Memory B cell (primary cell): ENCODE measurements at places on chromosomes 11 and 22.

DNA sequence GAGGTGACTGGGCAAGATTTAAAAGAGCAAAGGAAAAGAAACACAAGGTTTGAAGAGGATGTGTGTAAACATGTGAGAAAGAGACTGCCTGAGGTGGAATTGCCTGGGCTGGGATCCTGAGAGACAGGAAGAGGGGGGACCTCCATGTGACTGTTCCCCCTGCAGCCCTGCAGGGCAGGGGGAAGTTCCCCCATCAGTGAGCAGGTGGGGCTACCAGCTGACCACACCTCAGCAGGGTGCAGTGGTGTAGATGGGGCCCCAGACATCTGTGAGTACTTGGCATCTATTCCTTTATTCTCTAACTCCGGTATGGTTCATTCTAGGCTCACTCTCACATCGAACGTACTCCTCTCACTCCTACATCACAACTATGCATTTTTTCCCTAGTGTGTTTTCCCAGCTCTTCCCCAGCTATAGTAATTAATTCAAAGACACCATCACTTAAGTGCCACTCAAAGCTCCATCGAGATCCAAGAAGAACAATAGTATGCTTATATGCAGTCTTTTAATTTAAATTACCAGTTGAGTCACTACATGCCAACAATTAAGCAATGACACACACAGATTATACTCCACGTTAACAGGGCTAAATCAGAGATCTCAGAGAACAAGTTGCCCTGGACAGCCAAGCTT, 42.7 kb downstream of the LGR4 start:
- DNase-seq = no peak

- no peak for DNase-seq
Measured at GRCh38 chr22:46739094-46739870, 1.2 kb upstream of the CERK start.

DNA sequence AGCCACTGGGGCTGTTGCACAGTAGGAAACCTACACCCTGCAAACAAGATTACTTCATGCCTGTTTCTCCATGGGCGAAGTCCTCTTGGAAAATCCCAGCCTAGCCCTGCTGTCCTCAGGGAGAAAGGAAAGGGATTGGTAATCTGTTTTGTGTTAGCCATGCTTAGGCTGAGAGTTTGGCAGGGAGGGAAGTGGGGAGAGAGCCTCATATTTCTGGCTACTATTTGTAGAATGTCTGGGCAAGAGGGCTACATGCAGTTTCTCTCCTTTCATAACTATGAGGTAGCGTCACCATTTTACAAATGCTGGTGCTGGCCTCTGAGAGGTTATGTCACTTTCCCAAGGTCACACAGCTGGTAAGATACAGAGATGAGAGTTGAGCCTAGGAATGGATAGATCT, 737 bp upstream of the MFRP start:
- no peak for DNase-seq

GRCh38 chr11:75598264-75598663, 36.2 kb downstream of the SERPINH1 start:
- no peak for DNase-seq

DNA sequence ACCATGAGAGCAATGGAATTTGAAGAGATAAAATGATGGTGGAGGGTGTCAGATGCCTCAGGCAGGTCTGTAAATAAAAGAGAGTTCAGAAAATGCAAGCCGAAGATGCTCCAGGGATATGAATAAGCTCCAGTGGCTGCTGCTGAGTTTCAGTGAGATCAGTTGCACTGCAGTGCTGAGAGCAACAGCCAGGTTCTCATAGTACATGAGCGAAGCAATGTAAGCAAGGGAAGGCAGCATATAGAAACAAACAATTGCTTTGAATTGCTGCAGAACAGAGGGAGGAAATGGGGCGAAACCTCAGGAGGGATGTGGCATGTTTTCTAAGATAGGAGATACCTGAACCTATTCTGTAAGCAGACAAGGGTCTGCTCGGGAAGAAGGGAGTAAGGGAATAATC, 369.5 kb downstream of the AASDHPPT start:
- no peak for DNase-seq

GRCh38 chr11:1838077-1838425, 730 bp upstream of the TNNI2 start:
- DNase-seq = no peak

- no peak for DNase-seq
Measured at GRCh38 chr11:127890030-127890615, 697.2 kb downstream of the ETS1 start.

- no peak for DNase-seq
Measured at GRCh38 chr22:20546541-20546950, 39.1 kb downstream of the MED15 start.

DNA sequence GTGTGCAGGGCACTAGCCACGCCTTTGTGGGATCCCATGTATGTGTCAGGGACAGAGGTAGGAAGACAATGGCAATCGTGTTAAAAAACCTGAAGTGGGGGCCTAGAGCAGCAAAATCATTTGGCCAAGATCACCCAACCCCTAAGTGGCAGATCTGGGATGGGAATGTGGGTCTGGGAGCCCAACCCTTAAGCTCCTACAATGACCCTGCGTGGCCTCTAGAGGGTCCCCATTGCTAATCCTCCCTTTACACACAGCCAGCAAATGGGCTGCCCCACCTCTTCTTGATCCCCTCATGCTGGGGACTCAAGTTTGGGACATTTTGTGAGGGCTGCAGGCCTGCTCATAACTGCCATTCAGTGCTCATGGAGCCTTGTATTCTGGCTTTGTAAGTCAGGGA, 73.2 kb upstream of the SUSD2 start:
- no peak for DNase-seq

DNA sequence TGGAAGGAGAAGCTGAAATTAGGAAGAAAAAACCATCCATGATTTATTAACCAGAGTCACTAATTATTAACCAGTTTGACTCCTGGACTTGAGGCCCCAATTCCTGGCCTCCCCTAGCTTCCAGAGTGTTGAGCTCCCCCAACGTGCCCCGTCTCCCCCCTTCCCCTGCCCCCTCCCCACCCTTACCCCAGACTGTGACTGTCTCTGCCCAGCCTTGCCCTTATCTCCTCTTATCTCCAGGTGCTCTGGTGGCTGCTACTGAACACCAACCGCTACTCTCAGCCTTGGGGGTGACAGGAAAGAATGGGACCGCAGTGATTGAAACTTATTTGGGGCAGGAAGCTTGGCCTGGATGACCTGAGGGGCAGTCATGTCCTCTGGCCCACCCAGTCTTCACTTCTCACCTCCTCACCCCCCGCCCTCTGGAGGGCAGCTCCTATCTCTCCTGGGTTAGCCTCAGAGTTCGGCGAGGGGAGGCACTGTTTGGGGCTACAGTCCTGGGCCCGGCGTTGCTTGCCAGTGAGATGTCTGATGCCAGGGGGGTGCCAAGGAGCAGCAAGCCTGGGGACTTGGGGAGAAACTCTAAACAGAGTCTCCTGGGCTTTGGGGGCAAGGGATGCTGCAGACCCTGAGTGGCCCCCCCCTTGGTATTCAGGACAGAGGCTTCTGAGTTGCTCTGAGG, 15.5 kb downstream of the NECTIN1 start:
- no peak for DNase-seq

DNA sequence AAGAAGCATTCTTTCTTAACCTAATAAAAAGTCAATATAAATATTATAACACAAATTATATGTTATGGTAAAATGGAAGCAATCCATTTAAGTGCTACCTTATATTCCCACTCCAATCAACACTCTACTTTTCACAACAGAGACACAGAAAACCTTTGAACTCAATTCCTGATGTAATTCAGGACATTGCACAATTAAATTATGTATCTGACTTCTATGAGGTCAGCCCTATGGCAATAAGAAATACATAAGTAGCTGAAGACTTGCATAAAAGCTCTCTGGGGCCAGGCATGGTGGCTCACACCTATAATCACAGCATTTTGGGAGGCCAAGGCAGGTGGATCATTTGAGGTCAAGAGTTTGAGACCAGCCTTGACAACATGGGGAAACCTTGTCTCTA, 6.8 kb downstream of the OR4D10 start:
- DNase-seq = no peak

GRCh38 chr22:45688600-45689080, 17.0 kb downstream of the ATXN10 start:
- DNase-seq = no peak

DNA sequence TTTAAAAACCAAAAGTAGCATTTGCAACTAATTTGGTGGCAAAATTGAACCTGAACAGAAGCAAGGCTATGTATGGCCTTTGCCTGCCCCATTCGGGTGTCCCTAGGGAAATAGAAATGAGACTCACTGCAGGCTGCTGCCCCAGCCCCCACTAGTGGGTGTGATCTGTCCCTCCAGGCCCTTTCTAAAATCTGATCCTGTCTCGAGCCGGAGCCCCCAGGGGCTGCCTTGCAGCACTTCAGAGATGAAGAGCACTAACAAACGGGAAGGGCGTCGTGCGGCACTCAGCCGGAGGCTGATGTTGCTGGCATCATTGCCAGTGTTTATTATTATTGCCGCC, 43.2 kb downstream of the CD82 start:
- DNase-seq = no peak

DNA sequence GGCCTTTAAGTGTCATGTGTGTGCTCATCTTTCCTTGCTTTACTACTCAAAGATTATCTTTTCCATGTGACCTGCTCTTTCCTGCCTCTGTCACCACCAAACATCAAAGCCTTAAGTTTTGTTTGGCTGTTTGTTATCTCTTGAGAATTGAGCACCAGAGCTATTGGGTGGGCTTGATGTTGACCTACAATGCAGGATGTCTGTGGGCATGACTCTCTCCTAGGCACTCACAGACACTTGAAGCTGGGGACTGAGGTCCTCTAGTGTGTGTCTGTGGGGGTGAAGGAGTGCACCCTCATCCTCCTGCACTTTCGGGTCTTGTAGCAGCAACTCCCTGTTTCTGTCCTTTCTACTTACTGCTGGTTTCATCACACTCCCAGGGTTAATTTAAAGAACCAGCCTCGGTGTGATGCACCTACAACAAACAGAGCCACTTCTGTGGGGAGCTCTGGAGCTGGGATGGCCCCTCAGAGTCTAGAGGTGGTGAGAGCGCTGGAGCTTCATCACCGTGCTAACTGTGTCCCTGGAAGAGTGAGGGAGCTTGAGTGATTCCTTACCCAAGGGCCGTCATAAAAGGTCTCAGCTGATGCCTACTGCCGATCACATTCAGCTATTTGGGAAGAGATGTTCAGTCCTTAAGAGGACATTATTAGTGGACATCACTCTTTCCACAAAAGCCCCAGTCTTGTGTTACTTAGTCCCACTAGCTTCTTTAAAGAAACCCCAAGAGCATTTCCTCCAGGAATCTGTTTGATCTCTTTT, 56.3 kb downstream of the LRRC74B start:
- DNase-seq = no peak

GRCh38 chr11:16945671-16946469, 68.3 kb downstream of the PLEKHA7 start:
- DNase-seq = peak; percentile 23

DNA sequence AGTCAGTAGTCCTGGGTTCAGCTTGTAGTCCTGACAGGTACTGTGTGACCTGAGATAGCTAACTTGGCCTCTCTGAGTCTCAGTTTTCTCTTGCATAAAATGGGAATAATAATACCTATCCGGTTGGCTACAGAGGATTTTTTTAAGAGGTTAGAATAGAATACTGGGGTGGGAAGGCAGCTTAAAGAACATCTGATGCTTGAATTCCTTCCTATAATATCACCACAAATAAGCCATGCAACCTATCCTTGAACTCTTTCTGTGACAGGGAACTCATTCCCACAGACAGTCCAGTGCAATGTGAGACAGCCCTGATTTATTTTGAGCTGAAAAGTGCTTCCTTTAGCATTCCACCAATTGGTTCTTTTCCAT, 110.1 kb downstream of the CCDC81 start:
- DNase-seq = no peak

- DNase-seq = no peak
Measured at GRCh38 chr22:37461961-37462360, 24.2 kb downstream of the MFNG start.

- DNase-seq = peak; percentile 91
Measured at GRCh38 chr22:23838681-23839468, at the start of gene DERL3. Gene DERL3 (minus strand): TSS chr22:23839006. CDS start chr22:23838987, 19 bp downstream.

GRCh38 chr22:27381960-27382742, 419.4 kb downstream of the MN1 start:
- no peak for DNase-seq

- DNase-seq = no peak
Measured at GRCh38 chr22:46511151-46512038, 26.0 kb downstream of the CELSR1 start.

GRCh38 chr11:12991426-12991825, 17.7 kb upstream of the RASSF10 start:
- DNase-seq = no peak

- no peak for DNase-seq
Measured at GRCh38 chr22:49705972-49706352, 121.7 kb downstream of the BRD1 start.

- no peak for DNase-seq
Measured at GRCh38 chr22:21826204-21826603, 41.2 kb downstream of the MAPK1 start.

DNA sequence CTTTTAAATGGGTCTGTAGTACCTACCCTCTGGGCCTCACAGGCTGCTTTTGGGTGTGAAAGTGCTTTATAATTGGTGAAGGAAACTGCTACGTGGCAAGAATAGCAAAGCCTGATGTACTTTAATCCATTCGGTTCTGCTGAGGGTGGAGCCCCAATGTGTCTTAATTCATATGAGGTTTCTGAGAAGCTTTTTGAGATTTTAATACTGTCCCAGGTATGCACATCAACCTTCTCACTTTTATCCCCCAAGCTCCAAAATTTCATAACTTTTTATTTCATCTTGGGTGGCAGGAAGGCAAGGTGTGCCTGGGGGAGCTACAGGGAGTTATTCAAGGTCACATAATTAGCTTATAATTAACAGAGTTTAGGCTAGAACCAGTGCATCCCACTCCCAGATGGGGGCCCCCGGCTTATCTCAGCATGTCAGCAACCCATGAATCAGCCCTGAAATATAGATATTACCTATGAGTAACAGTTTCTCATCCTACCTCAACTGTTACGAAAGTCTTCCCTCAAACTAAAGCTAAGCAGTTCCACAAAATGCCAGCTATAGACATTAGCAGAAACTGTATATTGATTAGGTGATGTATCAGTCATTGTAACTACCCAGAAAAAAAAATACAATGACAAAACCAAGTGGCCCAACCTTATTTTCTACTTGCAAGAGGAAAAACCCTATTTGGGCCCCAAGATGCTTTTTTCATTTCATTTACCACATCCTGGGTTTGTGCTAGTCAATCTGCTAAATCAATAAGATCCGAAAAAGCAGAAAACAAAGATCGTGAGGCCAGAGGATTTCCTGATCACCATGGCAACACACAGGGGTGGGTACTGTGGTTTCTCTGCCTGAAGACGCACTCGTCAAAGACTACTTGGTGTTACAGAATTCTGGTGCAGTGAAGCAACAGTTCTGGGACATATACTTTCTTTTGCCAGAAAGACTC, 26.7 kb downstream of the CD44 start:
- DNase-seq = peak; percentile 90

GRCh38 chr11:20671856-20672546, 2.6 kb downstream of the NELL1 start:
- no peak for DNase-seq

- DNase-seq = no peak
Measured at GRCh38 chr11:13721760-13722159, 53.3 kb downstream of the FAR1 start.

GRCh38 chr11:2537896-2538724, 93.3 kb downstream of the KCNQ1 start:
- DNase-seq = no peak

GRCh38 chr11:8237453-8237852, 26.2 kb downstream of the LMO1 start:
- no peak for DNase-seq
